ENCODE measurements at places on chromosomes 6 and 20.

DNA sequence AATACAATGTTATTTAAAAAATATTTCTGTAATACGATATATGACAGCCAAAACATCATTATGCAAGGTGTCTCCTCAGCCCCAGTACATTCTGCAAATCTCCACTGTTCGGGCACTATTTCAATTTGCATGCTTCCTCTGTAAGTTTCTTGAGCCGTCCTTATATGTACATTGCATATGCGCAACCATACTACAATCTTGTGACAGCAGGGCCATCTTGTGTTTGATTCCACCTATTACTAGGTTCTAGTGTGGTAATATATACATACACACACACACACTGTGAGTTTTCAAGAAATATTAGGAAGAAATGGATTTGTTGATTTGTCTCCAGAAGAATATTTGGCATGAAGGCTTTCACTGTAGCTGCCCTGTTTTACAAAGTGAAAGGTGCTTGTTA is 9.8 kb downstream of the LYRM4 start:
- no peak for DNase-seq

DNA sequence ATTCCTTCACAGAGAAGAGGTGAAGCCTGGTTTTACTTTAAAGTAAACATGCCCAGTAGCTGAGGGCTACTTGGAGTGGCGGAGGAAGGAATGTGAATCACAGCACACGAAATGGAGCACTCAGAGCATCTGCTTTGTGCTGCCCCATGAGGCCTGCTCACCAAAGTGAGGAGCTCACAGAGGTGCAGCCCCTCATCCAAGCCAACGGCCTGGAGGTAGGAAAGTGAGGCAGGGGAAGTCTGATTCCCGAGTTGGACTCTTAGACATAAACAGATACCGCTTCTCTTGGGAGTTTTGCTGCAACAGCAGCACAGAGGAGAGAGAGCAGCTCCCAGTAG is 3.6 kb downstream of the YTHDF1 start:
- DNase-seq: no peak

GRCh38 chr20:40766790-40767614 is 78.0 kb upstream of the MAFB start:
- no peak for DNase-seq

- DNase-seq: no peak
Observed at GRCh38 chr6:30227242-30227722, 14.1 kb upstream of the TRIM26 start.

GRCh38 chr6:113433335-113433991 is 423.7 kb upstream of the MARCKS start:
- no peak for DNase-seq

- no peak for DNase-seq
Observed at GRCh38 chr6:35893246-35893645, 27.7 kb downstream of the SRPK1 start.

DNA sequence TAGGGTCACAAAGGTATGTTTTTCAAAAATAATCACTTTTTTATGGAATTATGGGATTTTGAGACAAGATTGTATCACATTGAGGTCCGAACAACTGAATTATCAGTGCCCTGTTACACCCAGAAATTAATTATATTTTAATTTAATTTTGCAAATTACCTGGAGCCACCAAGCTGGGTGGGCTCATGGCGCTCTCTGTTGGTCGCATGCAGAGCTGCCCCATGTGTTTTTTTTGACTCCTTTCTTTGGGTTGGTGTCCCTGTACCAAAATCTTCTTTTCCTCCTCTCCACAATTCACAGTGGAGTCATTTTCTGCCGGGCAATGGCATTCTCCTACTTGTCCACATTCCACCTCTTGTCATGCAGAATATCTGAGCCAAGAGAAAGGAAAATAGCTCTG is 38.9 kb upstream of the FRMD1 start:
- no peak for DNase-seq

DNA sequence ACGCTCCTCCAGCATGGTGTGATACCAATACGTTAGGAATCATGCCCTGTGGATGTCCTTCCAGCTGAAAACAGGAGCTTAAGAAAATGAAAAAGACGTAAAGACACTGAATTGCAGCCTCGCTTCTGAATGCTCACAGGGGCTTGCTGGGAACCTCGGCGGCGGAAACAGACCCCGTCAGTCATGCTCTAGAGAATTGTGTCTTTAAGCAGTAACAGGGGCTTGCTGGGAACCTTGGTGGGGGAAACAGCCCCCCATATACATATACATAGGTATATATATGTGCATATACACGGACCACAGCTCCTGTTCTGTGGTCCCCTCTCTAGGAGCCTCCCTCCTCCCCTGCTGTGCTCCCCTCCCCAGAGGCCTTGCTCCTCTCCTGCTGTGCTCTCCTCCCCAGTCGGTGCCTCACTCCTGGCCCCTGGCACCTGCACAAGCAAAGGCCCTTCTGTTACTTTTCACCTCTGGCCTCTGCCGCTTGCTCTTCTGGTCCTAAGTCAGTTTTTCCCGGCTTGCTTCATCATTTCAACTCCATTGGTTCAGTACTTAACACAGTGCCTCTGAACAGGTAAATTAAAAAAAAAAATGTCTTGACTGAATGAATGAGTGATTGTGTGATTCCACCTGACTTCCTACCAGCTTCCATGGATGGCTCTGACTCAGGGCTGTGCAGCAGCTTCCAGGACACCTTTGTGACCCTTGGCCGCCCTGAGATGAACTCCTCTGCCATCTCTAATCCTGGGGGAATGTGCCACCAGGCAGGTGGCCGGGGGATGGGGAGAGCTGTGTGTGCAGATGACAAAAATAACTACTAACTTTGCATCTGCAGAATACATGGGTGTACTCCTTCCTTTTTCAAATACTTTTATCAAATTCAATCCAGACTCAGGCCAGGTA is 246.1 kb downstream of the SMOC2 start:
- DNase-seq: no peak

DNA sequence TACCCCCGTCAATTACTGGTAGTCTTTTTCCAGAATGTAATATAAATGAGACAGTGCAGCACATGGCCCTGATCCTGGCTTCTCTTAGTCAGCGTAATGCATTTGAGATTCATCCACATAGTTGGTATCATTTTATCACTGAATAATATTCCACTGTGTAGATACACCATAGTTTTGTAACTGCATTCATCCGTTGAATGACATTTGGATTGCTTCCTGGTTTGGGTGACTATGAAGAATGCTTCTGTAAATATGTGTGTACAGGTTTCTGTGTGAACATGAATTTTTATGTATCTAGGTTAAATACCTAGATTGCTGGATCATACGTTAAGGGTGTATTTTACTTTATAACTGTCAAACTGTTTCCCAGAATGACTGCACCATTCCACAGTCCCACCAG is 62.6 kb upstream of the STMND1 start:
- DNase-seq: no peak

- DNase-seq: no peak
Observed at GRCh38 chr20:62888406-62888805, 26.8 kb upstream of the TCFL5 start.

DNA sequence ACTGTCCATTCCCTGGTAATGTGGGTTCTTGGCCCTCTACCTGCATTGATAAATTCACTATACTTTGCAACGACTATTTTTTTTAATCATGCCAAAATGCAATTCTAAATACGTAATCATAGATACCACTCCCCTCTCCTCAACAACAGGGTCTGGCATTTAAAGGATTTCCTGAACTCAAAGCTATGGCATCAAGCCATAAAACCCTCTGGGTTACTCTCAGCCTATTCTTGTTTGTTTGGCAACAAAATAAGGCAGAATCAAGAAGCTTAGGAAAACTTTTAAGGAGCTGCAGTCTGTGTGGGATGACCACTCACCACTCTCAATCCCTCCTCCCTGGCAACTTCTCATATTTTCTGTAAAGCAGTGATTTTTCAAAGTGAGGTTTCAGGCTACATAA is 669.9 kb upstream of the ID4 start:
- DNase-seq: no peak

All from hippocampal formation (tissue), 2 donors.